ENCODE measurements at places on chromosomes 11 and 22.
A peak's percentile ranks its signal among the peaks of the same experiment; 100 is the strongest.

DNA sequence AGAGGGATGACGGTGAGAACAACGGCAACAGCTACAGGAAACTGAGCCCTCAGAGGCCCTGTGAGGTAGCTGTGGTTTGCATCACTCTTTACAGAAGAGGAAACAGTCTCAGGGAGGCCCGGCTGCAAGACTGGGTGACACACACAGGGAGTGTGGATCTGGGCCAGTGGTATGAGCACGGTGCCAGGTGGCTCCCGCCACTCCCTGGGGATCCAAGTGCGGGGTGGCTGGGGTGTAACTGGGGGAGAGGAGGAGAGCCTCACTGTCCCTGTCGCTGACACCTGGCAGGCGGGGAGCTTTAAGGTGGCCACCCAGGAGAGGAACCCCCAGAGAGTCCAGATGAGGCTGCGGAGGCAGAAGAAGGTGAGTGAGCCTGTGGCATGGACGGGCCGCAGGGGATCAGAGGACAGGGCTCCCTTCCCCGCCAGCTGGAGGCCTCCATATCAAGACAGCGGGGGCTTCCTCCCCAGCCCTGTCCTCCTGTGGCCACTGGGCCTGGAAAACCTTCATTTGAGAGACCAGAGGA lies 5.6 kb downstream of the RGL4 start:
- no peak for DNase-seq

DNA sequence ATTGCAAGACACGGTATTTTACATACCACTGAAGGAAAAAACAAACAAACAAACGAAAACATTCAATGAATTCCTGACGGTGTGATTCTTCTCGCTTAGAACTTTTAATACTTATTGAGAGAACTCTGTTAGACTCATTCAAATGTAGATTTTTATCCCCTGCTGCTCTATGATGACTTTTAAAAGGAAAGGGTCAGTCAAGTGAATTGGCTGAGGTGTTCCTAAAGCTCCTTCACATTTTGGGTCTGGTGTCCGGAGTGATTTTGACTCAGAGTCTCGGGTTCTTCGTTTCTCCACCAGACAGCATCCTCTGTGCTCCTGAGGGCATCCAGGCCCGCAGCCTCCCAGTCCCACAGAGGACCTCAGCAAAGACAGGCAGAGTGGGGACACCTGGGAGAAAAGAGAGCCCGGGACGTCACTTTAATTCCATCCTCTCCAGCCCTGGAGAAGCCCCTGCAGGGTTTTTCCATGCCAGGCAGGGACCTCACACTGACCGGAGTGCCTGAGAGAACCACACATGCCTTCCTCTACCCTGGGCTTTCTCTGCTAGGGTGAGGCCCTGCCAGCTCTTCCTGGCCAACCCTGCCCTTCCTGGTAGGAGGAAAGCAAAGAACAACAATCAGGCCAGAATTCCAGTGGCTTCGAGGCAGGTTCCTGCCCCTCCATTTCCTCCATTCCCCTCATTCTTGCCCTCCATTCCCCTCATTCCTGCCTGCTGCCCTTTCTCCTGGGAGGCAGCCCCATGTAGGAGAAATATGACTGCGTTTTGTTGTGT lies 1.4 kb upstream of the CSF2RB start:
- no peak for DNase-seq

DNA sequence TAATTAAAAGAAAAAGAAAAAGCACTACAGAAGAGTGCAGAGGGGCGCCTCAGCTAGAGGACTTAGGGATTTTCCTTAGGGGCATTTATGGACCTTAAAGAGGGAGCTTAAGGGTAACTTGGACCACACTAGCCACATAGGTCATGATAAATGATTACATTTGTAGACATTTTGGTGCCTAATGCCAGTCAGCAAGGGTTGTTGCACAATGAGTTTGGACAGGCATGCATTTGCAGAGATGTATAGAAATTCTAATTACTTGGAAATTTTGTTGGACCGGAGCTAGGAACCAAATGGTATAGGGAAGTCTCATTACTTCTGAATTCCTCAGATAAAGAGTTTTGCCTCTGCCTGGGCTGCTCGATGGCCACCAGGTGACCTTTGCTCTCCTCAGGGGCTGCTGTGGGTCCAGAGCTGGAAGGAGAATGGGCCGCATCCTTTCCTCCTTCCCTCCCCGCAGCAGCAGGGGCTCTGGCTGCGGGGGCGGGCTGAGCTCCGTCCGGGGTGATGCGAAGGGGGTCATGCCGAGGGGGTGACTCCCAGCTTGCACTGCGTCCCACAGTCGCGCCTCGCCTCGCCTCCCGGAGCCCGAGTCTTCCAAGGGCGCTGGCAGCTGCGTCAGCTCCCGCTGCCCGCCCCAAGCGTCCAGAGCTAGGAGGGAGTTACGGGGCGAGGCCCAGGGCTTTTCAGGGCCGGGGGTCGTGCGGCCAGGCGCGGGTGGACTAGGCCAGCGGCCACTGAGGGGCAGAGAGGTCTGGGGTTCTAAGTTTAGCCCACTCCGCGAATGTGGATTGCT lies 20.3 kb upstream of the MALAT1 start:
- DNase-seq = no peak

DNA sequence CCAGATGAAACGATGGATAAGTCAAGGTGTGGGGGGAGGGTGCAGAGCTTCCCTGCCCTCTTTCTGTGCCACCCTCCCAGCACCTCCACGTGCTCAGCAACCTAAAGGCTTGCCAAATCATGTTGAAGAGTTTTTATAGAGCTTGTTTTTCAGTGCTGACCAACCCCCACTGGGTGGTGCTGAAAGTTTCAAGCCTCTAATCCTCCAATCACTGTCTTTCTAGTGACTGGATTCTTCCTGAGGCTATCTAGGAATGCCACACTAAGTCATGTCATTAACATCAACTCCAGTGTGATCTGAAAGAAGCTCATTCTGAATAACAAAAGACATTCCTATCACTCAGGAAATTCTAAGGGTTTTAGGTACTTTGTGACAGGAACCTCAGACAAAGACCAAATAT lies 382.6 kb downstream of the DYNC2H1 start:
- DNase-seq = peak; percentile 8

- DNase-seq = peak; percentile 87
Measured at GRCh38 chr11:5620651-5621521, 3.9 kb upstream of the TRIM34 start.

- no peak for DNase-seq
Measured at GRCh38 chr11:44726283-44727113, at the start of gene TSPAN18. Gene TSPAN18, plus strand, starts transcription at chr11:44726962. Its CDS starts 179,455 bp downstream, at chr11:44906417.

- DNase-seq = peak; percentile 72
Measured at GRCh38 chr11:27296497-27296896, 66.5 kb downstream of the CCDC34 start.

GRCh38 chr11:72015511-72016061 lies 16.9 kb downstream of the IL18BP start:
- DNase-seq = peak; percentile 48

GRCh38 chr22:42080287-42080686 lies 787 bp downstream of the SMDT1 start:
- DNase-seq = peak; percentile 52

DNA sequence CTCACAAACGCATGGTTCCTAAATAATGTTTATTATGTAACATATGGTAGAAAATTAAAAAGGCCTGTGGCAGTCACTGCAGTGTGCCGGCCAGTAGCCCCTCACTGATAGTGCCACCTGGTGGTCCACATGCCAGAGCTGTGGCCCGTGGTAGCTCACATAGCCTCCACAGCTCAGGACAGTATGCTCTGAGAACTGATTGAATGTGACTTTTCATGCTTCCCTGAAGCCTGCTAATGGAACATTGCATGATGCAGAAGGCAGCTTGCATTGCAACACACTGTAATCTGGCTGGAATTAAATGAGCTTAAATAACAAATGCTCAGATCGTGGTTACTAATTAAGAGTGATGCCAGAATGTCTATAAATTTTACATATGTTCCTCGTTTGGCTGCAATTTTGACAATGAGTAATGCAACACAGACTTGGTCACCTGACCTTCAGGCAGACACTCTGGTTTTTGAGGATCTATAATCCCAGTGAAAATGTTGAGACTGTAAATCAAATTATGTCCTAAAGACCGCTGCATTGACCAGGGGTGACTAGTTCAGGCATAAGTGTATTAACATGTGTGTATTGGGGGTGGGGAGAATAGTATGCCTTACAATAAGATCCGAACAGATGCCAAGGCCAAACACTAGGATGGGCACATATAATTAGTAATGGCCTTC lies 566.4 kb downstream of the METTL15 start:
- DNase-seq = peak; percentile 62

DNA sequence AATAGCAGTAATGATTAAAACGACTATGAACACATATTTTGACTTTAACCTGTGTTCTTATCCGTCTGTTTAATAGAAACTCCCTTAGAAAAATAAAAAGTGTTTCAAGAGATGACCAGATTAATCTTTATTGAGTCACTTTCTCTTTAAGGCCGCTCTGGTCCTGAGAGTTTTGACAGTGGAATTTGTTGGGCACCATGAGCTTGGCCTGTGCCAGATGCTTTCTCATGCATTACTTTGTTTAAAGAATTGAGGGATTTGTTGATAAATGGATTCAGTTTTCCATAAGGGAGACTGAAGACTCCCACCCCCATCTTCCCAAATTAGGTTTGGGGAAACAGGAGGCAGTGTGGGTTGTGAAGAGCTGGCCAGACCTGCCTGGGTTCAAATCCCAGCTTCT lies 53.2 kb upstream of the ALX4 start:
- no peak for DNase-seq

- no peak for DNase-seq
Measured at GRCh38 chr22:28247667-28248363, 328.8 kb upstream of the PITPNB start.

- DNase-seq = peak; percentile 95
Measured at GRCh38 chr11:125036933-125037332, 26.2 kb upstream of the SLC37A2 start.

DNA sequence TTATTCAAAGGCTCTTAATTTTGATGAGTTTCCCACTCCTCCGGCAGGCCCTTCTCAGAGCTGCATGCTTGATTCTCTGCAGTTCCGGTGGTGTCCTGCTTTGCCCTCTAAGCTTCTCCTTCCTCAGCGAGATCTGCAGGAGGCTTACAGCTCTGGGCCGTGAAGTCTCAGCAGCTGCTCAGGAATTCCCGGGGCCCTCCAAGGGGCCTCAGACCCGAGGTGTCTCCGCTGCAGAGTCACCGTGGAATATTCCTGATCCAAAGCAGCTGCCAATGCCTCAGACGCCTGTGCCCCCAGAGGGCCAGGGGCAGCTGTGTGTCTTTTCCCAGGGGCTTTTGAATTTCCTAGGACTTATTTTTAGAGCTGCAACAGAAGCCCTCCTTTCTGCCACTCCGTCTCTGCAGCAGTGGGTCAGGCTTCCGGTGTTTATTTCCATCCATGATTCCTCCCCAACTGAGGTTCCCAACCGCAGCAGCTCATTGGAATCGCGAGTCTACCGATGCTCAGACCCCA lies 37.2 kb downstream of the RPS6KA4 start:
- peak; percentile 18 for DNase-seq

GRCh38 chr11:255176-255575 lies 18.4 kb downstream of the PSMD13 start:
- DNase-seq = no peak

- DNase-seq = peak; percentile 20
Measured at GRCh38 chr11:66843776-66844495, 695 bp downstream of the RCE1 start.

DNA sequence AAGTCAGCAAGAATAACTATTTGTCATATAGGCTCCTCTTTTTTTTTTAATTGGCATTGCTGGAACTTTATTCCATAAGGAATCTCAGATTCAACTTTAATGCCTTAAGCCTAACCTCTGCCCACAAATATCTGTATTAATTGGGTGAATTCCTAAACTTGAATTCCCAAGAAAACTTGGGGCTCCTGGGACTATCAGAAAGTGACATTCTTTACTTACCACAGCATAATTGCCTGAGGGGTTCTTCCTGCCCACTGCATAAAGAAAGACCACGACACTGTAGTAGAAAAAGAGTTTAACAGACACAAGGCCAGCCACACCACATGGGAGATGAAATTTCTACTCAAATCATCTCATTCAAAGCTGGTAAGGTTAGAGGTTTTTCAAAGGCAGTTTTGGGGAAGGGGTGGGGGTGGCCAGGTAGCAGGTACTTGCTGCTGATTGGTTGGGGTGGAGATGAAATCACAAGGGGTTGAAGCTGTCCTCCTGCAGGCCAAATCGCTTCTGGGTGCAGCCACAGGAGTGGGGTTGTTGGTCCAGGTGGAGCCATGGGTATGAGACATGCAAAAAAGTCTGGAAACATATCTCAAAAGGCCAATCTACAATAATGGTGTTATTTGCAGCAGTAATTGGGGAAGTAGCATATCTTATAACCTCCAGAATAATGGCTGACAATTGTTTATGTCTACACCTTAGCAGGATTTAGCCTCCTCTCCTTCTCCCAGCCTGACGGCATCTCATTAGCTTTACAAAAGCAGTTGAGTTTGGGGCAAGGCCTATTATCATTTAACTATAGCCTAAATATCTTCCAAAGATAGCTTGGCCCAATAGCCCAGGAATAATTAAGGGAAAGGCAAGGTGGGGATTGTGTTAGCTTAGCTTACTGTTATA lies 4.8 kb upstream of the NLRP10 start:
- DNase-seq = peak; percentile 49

- DNase-seq = peak; percentile 15
Measured at GRCh38 chr11:63142459-63142858, 1.6 kb downstream of the SLC22A24 start.

DNA sequence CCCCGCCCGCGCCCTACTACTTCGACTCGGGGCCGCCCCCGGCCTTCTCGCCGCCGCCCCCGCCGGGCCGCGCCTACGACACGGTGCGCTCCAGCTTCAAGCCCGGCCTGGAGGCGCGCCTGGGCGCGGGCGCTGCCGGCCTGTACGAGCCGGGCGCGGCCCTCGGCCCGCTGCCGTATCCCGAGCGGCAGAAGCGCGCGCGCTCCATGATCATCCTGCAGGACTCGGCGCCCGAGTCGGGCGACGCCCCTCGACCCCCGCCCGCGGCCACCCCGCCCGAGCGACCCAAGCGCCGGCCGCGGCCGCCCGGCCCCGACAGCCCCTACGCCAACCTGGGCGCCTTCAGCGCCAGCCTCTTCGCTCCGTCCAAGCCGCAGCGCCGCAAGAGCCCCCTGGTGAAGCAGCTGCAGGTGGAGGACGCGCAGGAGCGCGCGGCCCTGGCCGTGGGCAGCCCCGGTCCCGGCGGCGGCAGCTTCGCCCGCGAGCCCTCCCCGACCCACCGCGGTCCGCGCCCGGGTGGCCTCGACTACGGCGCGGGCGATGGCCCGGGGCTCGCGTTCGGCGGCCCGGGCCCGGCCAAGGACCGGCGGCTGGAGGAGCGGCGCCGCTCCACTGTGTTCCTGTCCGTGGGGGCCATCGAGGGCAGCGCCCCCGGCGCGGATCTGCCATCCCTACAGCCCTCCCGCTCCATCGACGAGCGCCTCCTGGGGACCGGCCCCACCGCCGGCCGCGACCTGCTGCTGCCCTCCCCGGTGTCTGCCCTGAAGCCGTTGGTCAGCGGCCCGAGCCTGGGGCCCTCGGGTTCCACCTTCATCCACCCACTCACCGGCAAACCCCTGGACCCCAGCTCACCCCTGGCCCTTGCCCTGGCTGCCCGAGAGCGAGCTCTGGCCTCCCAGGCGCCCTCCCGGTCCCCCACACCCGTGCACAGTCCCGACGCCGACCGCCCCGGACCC lies 17.4 kb upstream of the ACR start:
- DNase-seq = no peak

GRCh38 chr22:43300891-43301676 lies 42.1 kb downstream of the SCUBE1 start:
- DNase-seq = no peak

Data from ELR (cell line).